ENCODE measurements at places on chromosomes 5 and 9.

GRCh38 chr5:4089087-4089486 is 493.5 kb downstream of the IRX1 start:
- no peak for DNase-seq

GRCh38 chr5:84259283-84260045 is 125.2 kb downstream of the EDIL3 start:
- no peak for DNase-seq

GRCh38 chr5:128490761-128491160 is 47.3 kb downstream of the FBN2 start:
- DNase-seq = no peak

GRCh38 chr9:116393198-116393597 is 239.6 kb downstream of the PAPPA start:
- DNase-seq = no peak

GRCh38 chr5:176389135-176390123 is 878 bp downstream of the HIGD2A start:
- no peak for DNase-seq

DNA sequence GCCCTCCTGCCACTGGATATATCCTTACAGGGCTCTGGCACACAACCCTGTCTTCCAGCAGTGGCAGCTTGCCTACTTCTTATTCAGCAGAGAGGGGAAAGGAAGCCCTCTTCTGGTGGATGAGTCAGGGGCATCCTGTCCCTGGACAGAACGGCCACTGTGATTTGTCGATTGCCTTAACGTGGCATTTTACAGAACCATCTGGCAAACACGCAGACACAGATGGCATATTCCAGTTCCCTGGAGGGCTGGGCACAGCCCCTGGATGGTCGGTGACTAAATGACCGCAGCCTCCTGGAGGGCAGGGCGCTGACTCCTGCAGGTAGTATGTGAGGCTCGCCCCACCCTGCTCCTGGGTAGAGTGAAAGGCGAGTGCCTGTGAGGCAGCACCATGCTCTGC is 62.1 kb downstream of the DCP2 start:
- no peak for DNase-seq

DNA sequence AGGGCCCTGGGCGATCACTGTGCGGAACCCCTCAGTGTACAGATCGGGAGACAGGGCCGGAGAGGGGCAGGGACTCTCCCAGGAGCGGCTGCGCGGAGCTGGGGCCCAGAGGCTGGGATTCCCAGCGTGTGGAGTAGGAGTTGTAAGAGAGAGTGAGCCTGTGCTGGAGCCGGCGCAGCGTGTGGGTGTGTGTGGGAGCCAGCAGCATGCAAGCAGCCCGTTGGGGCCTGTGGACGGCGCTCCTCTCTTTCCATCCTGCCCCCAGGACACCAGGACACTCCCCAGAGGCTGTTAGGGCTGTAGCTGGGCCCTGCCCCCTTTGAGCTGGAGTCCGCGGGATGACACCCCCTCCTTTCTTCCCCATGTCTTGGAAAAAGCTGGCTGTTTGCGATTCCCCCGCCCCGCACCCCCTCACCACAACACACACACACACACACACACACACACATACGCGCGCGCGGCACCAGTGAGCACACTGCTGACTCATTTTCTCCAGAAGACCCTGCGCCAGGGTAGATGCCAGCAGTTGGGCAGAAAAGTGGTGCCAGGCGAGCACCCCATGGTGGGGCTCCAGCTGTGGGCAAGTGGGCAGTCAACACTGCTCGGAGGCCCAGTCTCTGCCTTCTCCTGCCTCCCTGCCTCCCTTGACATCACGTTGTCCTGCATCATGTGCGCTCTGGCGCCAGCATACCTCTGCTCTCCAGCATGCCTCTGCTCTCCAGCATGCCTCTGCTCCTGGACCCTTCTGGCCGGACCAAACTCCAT is 1.5 kb downstream of the COL27A1 start:
- DNase-seq = no peak

GRCh38 chr5:158058208-158059120 is 199.5 kb upstream of the CLINT1 start:
- DNase-seq = no peak

DNA sequence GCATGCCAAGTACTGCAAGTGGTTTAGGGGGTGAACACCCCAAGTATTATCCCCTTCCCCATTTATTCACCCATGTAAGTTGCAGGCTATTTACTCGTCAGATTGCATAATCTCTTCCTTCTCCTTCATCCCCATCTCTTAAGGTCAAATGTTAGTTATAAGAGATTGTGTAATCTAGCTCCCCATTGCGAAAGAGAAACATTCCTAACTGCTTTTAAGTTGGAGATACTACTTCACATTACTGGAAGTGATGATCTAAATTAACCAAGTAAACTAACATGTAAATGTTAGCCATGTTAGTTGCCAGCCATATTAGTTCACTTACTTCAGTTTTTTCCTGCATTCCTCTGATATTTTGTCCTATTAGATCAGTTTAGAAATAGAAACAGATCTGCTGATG is 262.3 kb downstream of the TAF11L14 start:
- no peak for DNase-seq

Data from SIG-M5 (cell line).